ENCODE measurements at places on chromosomes 2 and 18. TPM values are rescaled to one million over a fixed set of nuclear protein-coding genes. Genes with fewer than 3 reads are reported as not detected.
A peak's percentile ranks its signal among the peaks of the same experiment; 100 is the strongest.

DNA sequence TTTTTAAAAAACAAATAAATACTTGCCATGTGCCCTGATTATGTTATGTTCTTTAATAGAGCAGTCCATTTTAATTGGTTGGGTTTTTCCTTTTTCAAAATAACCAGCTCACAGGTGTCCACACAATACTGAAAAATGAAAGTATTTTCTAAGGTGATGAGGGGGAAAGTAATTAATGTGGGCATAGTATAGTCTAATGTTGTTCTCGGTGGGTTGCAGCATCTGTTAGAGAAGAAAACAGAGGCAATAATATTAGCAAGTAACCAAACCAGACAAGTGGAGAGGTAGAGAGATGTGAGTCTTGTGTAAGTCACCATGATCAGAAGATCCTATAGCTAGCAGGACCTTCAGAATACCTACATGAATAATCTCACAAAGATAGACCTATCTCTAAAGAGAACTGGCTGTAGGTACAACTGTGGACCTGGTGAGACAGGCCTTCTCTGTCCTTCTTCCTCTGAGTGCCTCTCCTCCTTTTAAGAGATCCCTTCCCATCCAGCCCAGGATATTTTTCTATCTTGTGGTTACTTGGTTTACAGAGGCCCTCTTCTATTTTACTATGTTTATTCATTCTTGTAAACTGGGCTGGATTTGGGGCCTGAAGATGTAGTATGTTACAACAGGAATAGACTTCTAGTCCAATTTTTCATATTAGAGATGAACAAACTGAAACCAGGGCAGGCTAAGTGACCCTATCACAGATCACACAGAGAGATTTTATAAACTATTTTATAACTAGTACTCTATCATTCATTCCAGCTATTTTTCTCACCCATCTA lies 67.1 kb upstream of the MSTN start:
- no peak for DNase-seq

DNA sequence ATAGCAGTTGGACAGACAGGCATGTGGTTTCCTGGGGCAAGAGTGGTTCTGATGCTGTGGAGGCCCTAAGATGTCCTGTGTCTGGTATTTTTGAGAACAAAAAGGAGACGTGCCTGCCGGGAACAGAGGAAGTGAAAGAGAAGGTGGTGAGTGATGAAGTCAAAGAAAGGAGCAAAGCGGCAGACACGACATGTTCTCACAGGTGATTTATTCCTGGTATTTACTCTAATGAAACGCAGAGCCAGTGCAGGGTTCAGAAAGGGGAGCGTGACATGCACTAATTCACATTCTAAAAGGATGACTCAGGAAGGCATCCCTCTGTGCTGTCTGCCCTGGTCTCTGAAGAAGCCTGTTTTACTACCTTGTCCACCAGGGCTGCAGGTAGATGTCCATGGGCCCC lies 211.0 kb downstream of the KCNE4 start:
- no peak for DNase-seq

Gene MOCOS
- not detected for total RNA-seq

GRCh38 chr2:138058427-138058826 lies 94.2 kb downstream of the HNMT start:
- DNase-seq, result no peak

Gene TWIST2
- total RNA-seq, result not detected

- no peak for DNase-seq
Observed at GRCh38 chr2:103435010-103435409, 673.2 kb downstream of the TMEM182 start.

DNA sequence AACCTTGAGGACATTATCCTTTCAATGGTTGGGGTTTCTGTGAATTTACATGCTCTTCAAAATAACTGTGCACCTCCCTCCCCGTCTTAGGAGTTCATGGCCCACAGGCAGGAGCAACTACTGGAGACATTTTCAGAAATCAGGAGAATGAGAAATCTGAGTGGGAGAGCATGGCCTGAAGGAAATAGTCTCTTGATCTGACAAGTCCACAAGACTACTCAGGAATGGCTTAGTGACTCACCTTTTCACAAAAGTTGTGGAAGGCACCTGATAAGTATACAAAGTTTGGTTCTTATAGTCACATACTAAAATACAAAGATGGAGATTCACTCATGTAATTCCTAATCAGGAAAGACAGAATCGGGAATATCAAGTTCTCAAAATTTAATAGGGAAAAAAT lies 83.6 kb upstream of the NCKAP5 start:
- DNase-seq, result no peak

Gene C2orf81
- 1.1 TPM for total RNA-seq

Gene IL1B
- total RNA-seq, result 1.3 TPM

DNA sequence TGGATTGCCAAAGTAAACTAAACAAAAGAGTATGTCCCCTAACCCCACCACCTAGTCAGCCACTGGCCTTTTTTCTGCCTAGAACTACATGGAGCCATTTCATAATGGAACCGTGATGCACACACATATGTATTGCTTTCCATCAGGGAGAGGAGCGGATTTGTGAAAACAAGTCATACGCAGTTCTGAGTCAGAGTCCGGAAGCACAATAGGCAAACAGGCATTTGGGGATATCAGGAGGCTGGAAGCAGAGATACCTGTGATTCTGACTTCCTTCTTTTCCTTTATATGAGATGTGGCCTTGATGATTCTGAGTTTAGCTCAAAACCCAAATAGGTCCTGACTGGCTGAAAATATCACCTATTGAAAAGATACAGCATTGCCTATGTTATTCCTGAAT lies 93.5 kb downstream of the TMEM163 start:
- no peak for DNase-seq

GRCh38 chr2:205759257-205759656 lies 77.0 kb downstream of the NRP2 start:
- DNase-seq, result no peak

DNA sequence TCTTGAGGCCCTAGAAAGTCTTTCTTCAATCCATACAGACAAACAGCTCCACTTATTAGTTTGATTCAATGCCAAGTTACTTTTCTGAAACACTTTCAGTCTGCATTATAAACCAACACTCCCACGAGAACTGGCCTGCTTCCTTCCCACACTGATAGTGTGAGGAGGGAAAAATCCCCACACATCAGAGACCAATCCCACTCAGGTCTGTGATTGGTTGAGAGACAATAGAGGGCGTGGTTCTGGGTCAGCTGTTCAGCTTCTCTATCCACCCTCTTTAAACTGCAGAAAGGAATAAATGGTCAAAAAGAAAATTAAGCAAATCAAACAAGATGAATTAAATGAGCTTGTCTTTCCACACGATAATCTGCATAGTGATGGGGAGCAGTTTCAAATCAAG lies 152.5 kb downstream of the NRP2 start:
- DNase-seq, result no peak

DNA sequence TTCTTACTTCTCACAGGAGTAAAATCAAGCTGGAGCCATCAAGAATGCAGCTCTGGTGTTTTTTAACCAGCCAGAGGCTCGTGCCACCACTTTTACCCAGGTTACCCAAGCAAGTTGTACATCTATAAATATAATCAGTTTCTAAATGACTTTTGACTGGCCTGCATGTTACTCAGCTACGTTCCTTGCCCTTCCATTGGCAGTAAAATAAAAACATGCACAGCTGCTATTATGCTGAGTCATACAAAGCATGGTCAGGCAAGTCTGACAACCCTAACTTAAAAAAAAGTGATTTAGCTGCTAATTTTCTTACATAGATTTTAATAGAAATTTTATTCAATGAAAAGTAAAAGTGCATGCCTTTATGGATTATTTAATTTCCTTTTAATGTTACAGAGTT lies 111.7 kb upstream of the CSRNP3 start:
- DNase-seq, result peak; percentile 5

DNA sequence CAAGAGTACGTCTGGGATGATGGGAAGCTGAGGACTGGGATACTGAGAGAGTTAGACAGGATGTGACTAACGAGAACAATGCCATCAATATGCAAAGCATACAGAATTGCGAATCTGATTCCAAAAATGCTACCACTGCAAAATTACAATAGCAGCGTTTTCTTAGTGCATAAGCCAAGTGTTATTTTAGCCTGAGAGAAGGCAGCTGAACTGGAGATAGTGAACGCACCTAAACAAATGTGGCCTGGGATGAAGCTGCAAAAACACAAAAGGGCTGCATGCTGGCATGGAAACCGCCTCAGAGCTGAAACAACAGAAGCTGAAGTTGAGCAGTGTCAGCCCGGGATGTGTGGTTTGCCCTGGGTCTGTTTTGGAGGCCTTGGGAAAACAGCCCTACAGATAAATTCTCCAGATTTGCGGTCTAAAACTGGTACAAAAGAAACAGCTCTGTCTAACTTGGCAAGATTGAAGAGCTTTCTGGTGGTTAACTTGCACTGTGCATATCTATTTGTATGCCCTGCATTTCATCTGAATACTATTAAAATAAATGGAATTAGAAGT lies 45.5 kb downstream of the LYPD6 start:
- no peak for DNase-seq

DNA sequence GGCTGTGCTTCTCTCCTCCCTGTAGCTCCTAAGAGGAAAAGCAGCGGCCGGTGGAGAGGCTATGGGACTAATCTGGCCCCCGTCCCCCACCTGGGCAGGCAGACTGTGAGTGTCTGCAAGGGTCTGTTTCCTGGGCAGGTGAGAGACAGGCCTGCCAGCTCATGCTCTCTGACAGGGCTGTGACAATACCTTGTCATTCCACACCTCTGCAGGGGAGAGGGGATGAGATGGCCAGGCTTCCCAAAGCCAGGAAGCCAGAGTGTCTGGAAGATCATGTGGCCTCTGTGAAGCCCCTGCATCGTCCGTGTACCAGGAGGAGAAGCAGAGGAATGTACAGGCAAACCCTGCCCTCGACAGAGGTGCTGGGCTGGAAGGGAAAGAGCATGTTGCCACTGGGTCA lies 142.5 kb upstream of the GATA6 start:
- no peak for DNase-seq

DNA sequence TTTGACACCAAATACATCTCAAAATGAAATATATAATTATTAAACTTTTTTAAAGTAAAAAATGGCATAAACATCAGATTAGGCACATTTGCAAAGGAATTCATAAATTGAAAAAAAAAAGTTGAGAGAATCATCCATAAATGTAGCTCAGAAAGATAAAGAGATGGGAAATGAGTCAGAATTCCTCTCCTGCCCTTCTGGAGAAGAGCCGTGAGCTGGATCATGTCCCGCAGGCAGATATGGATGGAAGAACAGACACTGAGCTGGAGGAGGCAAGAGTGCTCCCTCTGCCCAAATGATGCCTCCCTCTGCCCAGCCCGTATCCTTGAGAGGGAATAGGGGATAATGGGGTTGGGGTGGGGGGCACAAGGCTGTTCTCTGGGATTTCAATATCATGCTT lies 190.9 kb downstream of the TFCP2L1 start:
- no peak for DNase-seq

DNA sequence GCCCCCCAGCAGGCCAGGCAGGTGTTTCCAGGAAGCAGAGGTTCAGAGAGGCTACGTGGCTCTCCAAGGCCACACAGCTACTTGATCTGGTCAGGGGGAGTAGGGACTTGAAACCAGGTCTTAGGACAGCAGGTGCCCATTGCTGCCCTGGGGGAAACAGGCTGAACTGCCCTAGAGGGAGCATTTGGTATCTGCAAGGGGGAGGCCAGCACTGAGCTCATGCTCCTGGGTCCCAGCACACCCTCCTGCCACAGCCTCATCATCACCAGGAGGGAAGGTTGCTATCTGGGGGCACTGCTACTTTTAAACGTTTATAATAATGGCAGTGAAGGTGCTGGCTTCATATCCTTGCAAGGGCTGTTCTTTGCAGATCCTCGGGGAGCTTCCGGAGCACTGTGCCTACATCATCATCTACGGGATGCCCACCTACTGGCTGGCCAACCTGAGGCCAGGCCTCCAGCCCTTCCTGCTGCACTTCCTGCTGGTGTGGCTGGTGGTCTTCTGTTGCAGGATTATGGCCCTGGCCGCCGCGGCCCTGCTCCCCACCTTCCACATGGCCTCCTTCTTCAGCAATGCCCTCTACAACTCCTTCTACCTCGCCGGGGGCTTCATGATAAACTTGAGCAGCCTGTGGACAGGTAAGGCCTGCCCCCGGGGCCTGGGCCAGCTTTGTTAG lies 36.1 kb downstream of the ABCG8 start:
- DNase-seq, result no peak

DNA sequence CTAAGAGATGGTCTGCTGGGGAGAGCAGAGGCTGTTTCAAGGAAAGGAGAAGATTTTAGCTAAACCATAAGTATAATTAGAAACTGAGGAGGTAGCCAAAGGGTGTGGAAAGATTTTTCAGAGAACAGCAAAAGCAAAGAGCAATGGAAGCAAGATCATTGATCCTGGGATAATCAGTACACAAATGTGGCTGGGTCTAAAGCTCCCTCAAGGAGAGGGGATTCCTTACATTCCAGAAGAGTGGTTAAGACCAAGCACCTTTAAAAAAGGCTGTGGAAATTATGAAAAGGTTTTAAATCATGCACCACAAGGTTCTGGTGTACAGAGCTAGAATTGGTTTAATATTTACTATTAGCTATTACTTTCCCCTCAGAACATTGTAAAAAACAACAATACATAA lies 246.0 kb upstream of the UBE2E3 start:
- no peak for DNase-seq

GRCh38 chr2:20225294-20226151 lies 593 bp upstream of the SDC1 start:
- DNase-seq, result peak; percentile 40

DNA sequence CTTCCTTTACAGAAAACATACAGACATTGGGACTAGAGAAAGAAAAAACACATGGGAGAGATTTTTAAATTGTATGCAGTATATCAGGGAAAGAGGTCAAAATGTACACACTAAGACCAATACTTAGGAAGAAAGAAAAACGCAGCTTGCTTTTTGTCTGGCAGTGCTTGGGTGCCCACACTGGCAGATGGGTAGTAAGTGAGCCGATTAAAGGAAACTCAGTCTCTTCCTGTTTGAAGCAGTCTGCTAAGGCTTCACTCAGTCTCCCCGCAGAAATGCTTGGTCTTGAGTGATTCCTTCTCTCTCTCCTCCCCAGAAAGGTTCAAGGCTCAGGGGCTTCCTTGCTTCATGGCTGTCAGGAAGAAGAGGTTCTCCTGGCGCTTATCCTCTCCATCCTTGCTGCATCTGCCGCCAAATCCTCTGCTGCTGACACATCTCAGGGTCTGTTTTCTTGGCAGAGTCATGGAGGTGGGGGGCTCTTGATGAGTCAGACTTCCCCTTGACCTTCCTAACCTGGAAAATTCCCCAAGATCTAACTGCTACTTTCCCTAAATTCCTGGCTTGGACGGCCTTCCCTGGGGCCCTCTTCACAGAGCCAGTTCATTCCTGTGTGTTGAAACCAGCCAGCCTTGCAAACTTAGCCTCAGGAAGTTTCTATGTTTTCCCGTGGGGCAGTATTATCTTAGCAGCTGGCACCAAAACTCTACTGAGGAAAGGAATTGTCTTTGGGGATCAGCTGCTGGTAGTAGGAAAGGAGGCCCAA lies 10.5 kb upstream of the TMSB10 start:
- no peak for DNase-seq

Gene GNAL
- 0.76 TPM for total RNA-seq

DNA sequence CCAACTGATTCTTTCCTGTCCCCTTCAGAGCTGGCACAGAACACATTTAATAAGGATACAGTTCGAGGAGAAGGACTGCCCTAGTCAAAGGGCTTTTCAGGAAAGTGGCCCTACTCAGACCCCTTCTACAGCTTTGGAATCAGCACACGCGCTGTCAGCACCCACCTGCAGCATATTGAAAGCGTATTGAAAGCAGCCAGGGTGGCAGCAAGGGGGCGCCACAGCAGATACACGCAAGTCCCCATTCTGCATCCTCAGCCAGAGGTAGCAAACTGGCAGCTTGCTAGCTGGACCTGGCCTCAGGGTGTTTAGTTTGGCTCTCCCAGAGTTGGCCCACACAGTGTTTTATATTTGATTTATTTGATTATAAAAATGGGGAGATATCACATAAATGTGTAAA lies 101.0 kb upstream of the NT5C1B start:
- no peak for DNase-seq

GRCh38 chr2:214730800-214731407 lies 78.6 kb downstream of the BARD1 start:
- DNase-seq, result no peak
